ENCODE measurements at places on chromosomes 2 and 18.

GRCh38 chr2:23660237-23660636, 266.7 kb downstream of the ATAD2B start:
- DNase-seq, result peak; percentile 41

DNA sequence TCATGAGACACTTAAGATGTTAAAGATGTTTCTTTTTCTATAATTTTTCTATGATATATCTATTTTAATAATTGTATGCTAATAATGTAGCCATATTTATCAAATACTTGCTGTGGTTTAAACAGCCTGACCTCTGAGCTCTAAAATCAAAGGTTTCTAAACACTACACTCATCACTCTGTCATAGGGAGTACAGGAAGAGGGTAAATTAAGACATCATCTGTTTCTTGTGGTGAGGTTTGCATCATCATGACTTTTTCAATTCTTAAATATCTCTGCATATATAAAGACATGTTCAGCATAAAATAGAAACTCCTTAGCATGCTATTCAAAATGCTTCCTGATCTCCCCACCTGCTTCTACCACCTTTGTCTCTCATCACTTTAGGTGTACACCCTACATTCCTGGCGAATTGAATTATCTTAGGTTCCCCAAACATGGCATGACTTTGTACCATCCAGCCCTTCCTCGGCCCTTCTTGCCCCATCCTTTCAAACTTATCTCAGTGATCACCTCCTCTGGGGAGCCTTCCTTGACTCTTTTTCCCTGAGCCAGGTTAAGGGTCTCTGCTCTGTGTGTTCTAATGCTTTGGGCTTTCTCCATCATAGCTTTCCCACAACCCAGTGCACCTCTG, 105.3 kb upstream of the TTN start:
- DNase-seq, result no peak

GRCh38 chr18:39506581-39507330, 1941.2 kb upstream of the CELF4 start:
- no peak for DNase-seq

- peak; percentile 79 for DNase-seq
These were observed 30.3 kb downstream of the TNP1 start for GRCh38 chr2:216829533-216829932.

DNA sequence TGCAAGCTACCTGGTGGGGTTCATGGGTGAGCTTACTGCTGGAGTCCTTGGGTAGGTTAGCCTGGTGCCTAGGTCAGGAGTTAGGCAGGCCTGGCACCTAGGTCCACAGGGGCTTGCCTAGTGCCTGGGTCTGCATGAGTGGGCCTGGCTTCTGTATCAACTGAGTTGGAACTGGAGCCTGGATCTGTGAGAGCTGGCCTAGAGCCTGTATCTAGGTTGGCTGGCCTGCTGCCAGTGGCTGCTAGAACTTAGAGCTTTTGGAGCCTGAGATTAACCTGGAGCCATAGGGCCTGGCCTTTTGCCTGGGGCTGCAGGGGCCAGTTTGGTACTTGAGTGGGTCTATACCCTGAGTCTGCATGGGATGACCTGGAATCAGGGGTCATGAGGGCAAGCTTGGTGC, 679.4 kb downstream of the NUP35 start:
- no peak for DNase-seq

DNA sequence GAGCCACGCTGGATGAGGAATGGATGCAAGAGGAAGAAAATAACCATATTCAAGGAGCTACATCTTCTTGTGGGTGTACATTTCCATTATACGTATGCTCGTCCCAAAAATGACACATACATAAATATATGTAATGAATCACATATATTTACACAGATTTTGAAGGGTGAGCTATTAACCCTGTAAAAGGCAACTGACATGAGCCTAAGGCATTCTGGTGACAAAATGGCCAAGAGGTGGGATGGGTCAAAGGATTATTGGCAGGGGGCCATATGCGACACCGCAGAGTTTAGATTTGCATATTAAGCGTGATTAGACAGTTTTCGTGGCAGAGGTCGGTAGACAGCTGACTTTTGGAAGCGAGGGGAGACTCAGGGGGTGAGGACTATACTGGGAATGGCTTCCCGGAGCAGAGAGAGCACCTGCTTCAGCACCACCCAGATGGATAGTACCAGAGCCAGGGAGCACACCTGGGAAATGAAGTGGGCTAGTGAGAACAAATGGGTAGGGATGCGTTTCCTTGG, 431 bp upstream of the CNRIP1 start:
- peak; percentile 49 for DNase-seq

- DNase-seq, result no peak
These were observed 428.7 kb upstream of the ID2 start for GRCh38 chr2:8252997-8253694.

- DNase-seq, result no peak
These were observed 808.6 kb downstream of the RNF144A start for GRCh38 chr2:7725850-7726242.

DNA sequence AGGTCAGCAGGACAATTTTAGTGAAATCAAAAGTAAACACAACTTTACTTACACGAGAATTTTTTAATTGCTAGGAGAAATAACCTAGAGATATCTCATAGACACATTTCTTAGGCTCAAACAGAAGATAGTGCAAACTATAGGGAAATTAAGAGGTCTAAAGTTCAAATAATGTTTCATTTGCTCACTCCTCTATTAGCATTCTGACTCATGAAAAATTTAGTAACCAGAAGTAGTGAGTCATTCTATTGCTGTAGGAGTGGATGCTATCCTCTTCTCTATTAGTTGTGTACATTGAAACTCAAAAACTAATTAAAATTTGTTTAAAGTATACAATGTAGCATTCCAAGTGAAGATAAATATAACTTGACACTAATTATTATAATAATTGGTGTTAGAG, 908.3 kb upstream of the TMEFF2 start:
- no peak for DNase-seq

DNA sequence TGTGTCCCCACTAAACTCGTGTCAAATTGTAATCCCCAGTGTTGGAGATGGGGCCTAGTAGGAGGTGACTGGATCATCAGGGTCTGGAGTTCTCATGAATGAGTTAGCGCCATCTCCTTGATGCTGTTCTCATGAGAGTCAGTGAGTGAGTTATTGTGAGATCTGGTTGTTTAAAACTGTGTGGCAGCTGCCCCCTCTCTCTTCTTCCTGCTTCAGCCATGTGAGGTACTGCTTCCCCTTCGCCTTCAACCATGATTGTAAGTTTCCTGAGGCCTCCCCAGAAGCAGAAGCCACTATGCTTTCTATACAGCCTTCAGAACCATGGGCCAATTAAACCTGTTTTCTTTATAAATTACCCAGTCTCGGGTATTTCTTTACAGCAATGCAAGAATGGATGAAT, 50.4 kb downstream of the AP1S3 start:
- no peak for DNase-seq

- no peak for DNase-seq
These were observed 221.5 kb upstream of the LYPD1 start for GRCh38 chr2:132891498-132891897.
